ENCODE measurements at places on chromosomes 4 and X. TPM values are rescaled to one million over a fixed set of nuclear protein-coding genes. Genes with fewer than 3 reads are reported as not detected.

The HSFX4 gene
- not detected for total RNA-seq

GRCh38 chr4:53161787-53162433 lies 204.0 kb downstream of the SCFD2 start:
- H3K36me3 ChIP-seq, result no peaks in the 10 kb centered on the region
- no peaks in the 10 kb centered on the region for H3K4me1 ChIP-seq
- no peak for DNase-seq
- no peak overlapping the region for H3K27ac ChIP-seq
- H3K27me3 ChIP-seq, result no peaks in the 10 kb centered on the region

The PWWP3B gene
- total RNA-seq, result 3.1 TPM

- no peaks in the 10 kb centered on the region for H3K27me3 ChIP-seq
- no peaks in the 10 kb centered on the region for H3K4me1 ChIP-seq
- DNase-seq, result peak; percentile 6
- H3K4me3 ChIP-seq, result no peak overlapping the region
- no peaks in the 10 kb centered on the region for H3K36me3 ChIP-seq
These were observed 81.4 kb downstream of the CEP44 start for GRCh38 chr4:174365018-174365587.

The MTMR8 gene
- total RNA-seq, result 0.89 TPM

DNA sequence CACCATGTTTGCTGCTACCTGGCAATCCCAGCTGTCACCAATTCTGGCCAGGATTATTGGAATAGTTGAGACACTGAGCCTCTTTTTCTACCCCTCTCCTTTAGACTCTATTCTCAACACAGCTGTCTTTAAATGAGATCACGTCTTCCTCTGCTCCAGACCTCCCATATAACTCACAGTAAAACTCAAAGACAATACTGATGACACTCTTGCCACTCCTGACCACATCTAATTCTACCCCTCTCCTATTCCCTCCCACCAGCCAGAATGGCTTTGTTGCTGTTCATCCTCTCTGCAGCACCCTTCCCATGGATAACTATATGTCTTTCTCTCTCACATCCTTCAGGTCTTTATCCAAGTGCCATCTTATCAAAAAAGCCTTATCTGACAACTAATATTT lies 188.6 kb upstream of the IL15 start:
- no peak for DNase-seq
- no peaks in the 10 kb centered on the region for H3K27me3 ChIP-seq
- no peak overlapping the region for H3K4me3 ChIP-seq
- no peaks in the 10 kb centered on the region for H3K36me3 ChIP-seq

The SPANXB1 gene
- total RNA-seq, result not detected

DNA sequence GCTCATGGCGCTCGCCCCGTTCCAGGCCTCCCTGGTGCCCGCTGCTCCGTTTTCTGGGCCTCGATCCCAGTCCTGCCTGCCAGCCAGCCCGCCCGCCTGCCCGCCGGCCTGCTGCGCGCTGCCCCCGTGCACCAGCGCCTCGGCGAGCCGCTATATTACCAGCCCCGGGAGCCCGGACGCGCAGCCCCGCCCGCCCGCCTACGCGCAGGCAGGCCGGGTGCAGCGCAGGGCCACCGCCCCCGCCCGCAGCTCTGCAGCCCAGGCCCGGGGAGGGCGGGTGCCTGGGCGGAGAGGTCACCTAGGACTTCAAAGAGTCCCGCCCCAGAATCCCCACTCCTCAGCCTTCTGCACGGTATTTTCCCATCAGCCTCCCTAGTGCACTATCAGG lies at the start of gene MAOB:
MAOB (minus strand) TSS at position 157 of the 388 bp plus-strand sequence; CDS start at position 6, 151 bp downstream.
- no peak within 1 kb of the TSS for H3K27ac ChIP-seq
- no peak within 1 kb of the TSS for H3K4me3 ChIP-seq
- no peak for DNase-seq
- no peaks in the 10 kb centered on the region for H3K4me1 ChIP-seq
- H3K36me3 ChIP-seq, result no peaks in the 10 kb centered on the region
- H3K27me3 ChIP-seq, result no peaks in the 10 kb centered on the region
